ENCODE measurements at places on chromosomes 6 and 20.

DNA sequence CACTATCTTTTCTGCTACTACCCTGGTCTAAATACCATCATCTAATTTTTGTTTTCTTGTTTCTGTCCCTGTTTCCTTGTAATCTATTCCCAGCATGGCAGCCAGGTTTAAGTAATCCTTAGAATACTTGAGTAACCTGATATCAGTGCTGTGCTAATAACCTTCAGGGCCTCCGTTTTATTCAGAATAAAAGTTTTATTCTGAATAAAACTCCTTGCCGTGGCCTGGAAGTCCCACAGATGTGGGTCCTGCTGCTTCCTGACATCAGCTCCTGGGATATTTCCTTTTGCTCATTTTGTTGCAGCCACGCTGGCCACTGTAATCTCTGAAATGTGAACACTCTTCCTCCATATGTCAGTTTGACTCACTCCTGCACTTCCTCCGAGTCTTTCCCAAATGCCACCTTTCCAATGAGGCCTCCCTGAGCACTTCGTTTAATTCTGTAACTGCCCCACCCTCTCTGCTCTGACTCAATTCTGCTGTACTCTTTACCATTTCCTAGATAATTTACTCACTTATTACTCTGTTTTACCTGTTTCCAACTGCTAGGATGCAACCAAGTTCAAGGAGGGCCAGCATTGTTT, 114.0 kb upstream of the FOXA2 start:
- DNase-seq: no peak

DNA sequence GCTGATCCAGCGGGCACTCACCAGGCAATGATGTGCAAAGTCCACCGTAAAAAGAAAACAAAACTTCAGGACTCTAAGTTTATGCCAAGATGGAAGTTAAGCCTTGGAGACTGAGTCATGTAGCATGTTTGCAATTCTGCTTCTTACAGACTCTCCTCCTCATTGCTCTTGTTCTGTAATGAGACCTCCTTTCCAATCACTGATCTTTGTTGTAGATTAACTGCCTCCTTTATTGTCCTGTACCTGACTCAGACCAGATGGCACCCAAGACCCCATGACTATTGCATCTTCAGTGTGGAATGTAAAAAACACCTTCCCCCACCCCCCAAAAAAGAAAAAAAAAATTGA, 11.2 kb downstream of the NEU1 start:
- no peak for DNase-seq

DNA sequence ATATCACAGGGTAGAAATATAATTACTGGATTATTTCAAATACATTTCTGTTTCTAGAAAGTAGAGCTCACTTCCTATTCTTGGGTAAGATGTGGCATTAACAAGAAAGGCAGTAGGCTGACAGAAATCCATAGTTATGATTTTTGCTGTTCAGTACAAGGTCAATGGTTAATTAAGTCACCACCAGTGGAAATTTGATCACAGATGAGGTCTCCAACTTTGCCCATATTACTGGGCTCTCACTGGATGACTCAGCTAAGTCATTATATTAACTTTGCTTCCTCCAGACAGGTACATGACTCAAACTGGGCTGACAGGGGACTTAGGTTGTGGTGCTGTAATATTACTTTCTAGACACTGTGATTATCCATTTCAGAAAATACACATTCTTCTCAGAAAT, 212.4 kb downstream of the GRIK2 start:
- no peak for DNase-seq

DNA sequence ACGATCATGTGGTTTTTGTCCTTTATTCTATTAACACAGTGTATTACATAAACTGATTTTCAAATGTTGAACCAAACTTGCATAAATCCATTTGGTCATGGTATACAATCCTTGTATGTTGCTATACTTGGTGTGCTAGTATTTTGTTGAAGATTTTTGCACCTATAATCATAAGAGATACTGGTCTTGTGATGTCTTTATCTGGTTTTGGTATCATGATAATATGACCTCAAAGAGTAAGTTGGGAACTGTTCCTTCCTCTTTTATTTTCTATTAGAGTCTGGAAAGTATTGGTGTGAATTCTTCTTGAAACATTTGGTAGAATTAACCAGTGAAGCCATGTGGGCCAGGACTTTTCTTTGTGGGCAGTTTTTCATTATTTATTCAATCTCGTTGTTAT, 65.3 kb downstream of the TRPC4AP start:
- DNase-seq: no peak

- DNase-seq: no peak
Measured at GRCh38 chr6:99530627-99531026, 15.4 kb upstream of the USP45 start.

DNA sequence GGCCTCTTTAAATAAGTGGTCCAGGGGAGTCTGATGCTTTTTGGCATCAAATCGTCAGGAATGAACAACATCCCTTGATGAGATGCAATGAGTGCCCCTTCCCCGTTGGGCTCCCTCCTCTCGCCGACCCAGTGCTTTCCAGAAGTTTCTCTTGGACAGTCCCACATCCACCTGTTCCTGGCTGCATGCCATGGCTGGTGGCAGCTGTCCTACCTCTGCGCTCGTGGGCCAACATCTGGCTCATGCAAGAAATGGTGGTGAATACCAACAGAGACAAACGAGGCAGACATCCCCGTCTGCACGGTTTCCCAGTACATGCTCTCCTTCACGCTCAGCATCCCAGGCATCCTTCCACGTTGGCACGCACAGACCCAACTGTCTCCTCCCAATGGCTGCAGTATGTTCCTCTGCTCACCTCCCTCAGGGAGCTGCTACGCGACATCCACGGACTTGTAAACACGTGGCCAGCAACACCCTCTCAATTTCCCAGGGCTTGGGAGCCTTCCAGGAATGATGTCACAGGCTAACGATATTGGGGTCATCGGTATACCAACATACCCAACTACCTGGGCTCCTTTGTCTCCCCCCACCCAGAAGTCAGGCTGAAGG, 37.5 kb downstream of the PPP1R3G start:
- no peak for DNase-seq

DNA sequence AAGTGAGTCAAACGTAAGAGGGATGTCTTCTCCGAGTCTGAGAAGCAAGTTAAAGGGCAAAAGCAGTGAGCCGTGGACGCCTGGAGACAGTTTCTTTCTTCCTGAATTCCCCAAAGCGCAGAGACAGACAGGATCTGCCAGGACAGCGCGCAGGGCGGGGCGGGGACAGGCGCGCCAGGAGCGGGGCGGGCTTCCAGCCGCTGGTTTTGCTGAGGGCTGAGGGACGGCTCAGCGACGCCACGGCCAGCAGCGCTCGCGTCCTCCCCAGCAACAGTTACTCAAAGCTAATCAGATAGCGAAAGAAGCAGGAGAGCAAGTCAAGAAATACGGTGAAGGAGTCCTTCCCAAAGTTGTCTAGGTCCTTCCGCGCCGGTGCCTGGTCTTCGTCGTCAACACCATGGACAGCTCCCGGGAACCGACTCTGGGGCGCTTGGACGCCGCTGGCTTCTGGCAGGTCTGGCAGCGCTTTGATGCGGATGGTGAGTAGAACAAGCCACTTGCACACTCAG, at the start of gene SCGN:
SCGN (plus strand) TSS at position 209 of the 509 bp plus-strand sequence; CDS start at position 398, 189 bp downstream.
- DNase-seq: peak; percentile 13

DNA sequence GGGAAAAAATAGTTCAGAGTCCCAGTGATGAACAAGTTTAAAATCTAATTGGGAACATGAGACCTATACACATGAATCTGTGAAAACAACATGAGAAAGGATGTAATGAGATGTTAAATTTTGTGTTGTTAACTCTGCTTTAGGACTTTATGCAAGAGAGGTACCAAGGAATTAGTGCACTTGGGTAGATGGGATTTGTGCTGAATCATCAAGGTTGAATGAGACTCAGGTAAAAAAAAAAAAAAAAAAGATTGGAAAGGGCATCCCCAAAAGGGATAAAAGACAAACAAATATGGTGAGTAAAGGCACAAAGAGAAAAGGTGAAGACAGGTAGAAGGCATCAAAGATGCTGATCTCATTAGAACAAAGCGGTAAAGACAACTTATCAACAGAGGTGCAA, 644.4 kb downstream of the CBLN4 start:
- no peak for DNase-seq

GRCh38 chr6:80282913-80283554, 176.6 kb downstream of the BCKDHB start:
- no peak for DNase-seq

GRCh38 chr20:32112841-32113240, 3.3 kb downstream of the TM9SF4 start:
- DNase-seq: no peak

DNA sequence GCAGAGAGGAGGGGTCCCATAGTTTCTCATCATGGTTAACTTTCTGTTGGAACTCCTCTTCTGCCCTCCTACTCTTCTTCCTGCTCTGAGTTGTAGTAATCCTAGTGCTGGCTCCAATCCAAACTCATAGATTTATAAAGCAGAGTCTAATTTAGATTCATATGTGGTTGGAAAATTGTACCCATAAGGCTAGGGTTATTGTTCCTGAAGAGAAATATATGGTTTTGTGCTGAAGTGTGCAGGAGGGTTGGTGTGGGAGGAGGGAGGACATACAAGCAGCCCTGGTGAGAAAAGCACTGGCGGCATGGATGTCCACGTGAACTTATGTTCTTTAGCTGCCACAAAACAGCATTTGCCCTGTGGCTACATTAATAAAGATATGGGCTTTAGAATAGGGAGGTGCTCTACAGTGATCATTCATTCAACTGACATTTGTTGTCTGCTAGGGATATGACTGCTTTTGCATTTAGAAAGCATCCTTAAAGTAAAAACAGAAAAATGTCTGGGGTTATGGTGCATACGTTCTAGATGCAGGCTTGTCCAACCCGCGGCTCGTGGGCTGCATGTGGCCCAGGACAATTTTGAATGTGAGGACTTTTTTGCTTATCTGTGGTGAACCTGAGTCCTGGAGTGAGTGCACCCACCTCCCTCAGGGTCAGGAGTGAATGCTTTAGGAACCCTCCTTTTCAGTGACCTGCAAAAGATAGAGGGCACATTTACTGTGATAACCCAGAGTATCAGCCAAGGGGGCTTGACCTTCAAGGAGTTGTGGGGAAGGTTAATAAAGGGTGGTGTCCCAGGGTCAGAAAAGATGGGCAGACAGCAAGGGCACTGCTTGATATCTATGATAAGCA, 4.1 kb downstream of the HLA-A start:
- no peak for DNase-seq

DNA sequence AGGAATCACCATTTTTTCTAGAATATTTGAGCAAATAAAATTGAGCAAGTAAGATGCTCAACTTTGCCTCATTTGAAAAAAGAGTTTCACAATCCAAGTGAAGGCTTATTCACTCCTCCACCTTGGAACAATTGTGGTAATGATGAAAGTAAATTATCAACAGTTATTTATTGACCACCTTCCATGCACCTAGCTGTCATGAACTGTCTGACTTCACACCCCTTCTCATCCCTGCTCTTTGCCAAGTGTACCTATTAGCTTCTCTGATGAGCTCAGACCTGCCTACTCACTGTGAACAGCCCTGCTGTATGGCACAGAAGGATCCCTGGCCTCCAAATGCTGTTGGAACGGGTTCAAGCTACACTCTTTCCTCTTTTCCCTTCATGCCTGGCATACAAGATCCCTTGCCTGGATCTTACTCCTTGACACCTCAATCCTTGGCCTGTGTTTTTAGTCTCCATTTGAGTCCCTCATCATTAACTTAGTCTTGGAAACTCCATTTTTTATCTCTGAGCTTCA, 99.0 kb upstream of the PREP start:
- DNase-seq: no peak

DNA sequence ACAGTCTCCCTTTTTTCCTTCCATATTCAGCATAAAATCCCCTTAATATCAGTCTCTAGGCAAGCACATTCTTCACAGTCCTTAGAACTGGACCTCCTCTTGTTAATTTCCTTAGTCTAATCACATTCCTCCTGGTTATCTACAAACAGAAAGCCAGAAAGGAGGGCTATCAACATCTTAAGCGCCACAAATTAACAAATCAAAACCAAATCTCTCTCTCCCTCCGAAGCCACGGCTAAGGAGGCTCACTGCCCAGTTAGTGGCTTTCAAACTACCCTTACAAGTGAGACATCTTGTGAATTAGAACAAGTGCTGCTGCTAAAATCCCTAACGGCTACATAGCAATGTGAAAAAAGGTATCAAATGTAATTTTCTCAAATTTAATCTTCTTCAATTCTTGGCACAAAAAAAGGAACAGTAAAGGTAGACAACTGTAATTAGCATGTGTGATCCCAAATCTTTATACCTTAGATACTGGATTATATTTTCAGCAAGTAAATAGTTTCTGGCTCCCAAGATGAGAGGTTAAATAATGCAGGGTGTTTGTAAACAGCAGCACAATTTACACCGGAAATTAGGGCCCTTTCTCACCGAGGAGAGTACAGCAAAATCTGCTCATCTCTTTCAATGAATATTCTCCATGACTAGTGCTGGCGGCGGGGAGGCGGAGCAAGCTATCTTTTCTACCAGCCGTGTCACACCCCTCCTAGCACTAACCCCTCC, 1.4 kb upstream of the TRIM39 start:
- DNase-seq: peak; percentile 70

- DNase-seq: no peak
Measured at GRCh38 chr6:5089481-5090438, 4.6 kb downstream of the PPP1R3G start.

DNA sequence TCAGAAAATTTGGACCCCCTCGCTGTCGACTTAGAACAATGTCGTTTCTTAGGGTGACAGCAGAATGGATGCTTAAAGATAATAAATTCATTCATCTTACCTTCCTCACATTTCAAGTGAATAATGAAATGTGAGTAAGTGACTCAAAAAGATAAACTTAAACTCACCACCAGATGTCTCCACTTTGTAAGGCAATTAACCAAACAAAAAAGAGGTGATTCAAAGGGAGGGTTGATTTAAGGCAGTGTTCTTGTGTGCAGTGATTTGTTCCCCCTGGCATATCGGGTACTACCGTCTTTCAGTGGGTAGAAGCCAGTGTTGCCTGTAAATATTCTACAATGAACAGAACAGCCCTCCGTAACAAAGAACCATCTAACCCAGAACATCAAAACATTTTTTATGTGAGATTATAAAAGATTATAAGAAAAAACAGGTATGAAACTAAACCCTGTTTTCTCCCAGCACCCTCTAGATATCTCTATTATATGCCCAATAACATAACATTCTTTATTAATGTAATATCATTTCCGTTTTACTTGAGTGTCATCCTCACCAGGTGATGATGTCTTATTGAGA, 589.7 kb downstream of the CBLN4 start:
- no peak for DNase-seq

Data from CD4-positive, CD25-positive, alpha-beta regulatory T cell (primary cell).